Dermis microvascular lymphatic vessel endothelial cell (primary cell): ENCODE measurements at places on chromosomes 13 and 19. TPM values are rescaled to one million over a fixed set of nuclear protein-coding genes. Genes with fewer than 3 reads are reported as not detected.

GRCh38 chr19:4557144-4557970, 2.1 kb downstream of the SEMA6B start:
- peak; percentile 60 for DNase-seq

DNA sequence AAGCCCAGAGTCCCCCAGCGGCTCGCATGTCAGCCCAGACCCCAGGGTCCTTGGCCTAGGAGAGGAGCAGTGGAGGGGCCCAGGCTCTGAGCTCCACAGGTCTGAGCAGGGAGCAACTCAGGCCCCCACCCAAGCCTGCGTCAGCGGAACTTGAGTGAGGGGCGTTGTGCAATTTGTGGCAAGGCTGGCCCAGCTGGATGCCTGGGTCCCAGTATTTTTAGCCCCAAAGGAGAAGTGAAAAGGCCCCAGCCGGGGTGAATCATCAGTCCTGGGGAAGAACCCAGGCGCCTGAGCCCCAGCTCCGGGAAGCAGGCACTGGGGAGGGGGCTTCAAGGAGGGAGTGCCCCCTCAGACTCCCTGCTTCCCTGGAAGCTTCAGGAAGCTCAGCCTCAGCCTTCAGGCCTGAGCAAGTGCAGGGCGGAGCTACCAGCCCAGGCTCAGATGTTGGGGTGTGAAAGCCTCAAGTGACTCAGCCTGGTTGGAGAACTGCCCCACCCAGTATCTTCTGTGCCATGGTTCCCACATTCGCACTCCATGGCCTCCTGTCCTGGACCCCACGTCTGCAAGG, 7.2 kb downstream of the MED29 start:
- DNase-seq: no peak

The RNF225 gene
- total RNA-seq: not detected in 2 replicates

DNA sequence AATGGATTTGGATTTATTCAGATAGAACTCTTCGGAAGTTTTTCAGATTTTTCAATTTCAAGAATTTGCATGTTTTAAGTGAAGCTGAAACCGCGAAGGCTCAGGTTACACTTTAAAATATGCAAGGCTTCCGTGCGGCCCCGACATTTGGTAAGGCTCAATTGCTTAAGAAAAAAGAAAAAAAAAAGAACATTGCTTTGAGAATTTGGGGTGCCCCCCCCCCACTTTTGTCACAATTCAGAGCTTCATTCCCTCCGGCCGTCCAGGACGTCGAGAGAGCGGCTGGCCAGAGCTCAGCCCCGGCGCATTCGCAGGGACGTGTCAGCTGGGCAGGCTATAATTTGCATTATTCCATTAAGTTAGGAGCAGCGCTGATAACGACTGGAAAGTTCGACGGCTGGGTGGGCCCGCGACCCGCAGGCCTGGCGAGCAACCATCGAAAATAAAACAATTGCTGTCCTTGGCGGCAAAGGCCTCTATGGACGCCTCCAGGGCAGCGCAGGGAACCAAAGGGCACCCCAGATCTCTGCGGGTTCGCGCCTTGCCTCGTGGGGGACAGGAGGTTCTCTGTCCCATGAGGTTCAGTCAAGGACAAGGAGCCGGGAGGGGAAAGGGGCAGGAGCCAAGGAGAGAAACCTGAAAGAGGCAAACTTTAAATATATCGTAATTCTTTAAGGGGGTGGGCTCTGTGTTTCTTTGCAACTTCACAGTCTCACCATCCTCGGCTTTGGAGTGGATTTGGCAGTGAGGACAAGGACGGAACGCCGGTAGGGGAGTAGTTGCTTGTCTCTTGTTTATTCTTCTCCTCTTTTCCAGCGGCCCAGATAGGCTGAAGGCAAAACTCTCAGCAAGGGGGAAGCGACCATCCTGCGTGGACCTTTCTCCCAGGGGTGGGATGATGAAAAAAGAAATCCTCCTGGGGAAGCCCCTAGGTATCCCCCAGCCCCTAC, 7.0 kb downstream of the SOX21 start:
- no peak for DNase-seq

DNA sequence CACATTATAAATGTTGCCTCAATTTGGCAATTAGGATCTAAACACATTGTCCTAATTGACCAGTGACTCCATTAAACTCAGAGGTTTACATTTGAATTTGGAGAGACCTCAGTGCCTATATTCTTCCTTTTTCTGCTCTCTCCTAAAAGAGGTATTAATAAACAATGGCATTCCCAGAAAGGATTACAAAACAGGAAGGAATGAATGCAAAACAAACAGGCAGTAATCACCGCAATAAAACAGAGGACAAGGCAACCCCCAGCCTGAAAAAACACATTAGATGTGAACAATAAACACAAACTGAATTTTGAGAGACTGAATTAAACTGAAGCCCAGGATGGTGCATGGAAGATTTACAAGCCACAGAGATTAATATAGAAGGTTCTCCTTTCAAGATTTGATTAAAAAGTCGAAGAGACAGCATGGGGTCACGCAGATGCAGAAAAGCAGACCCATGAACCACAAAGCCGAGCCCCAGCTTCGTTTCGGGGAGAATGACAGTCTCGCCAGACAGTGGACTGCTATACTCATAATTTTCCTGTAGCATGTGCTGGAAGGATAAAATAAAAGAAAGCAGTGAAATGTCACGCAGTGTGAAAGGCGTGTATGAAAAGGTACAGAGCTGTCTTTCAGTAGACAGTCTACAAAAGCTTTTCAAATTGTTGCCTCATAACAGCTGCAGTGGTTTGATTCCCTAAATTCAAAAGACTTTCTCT, 503.0 kb downstream of the LIG4 start:
- DNase-seq: no peak

- DNase-seq: no peak
Observed at GRCh38 chr13:34066344-34066743, 248.4 kb downstream of the RFC3 start.

- peak; percentile 14 for DNase-seq
Observed at GRCh38 chr19:31349160-31349881, at the start of gene TSHZ3. TSHZ3 (minus strand) TSS chr19:31349436; CDS start chr19:31349219, 217 bp downstream.

- no peak for DNase-seq
Observed at GRCh38 chr13:47372751-47373150, 475.9 kb upstream of the HTR2A start.

The SLC5A5 gene
- not detected in 2 replicates for total RNA-seq

The ZNF611 gene
- 5.4 and 5.8 TPM in 2 replicates for total RNA-seq
